ENCODE measurements at places on chromosomes 4 and X. TPM values are rescaled to one million over a fixed set of nuclear protein-coding genes. Genes with fewer than 3 reads are reported as not detected.

Gene TAF7L
- 1.2 TPM for total RNA-seq

GRCh38 chr4:66946761-66947160, 598.5 kb downstream of the CENPC start:
- no peak for DNase-seq

DNA sequence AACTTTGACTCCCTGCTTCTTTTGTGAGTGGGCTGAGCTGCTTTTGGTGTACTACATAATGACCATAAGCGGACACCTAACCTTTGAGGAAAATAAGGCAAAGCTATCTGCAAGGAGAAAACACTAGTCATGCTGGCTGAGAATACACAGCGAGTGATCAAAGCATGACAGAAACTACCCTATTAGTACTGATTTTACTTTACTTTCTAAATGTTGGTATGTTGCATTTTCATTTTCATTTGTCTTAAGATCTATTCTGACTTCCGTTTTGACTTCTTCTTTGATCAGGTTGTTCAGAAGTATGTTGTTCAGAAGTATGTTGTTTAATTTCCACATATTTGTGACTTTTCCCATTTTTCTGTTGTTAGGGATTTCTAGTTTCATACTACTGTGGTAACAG, 361.1 kb downstream of the TRAM1L1 start:
- no peak for DNase-seq

Gene AGTR2
- total RNA-seq, result not detected

Gene KLHL13
- 15.5 TPM for total RNA-seq

Data from pulmonary artery endothelial cell (primary cell).